ENCODE measurements at places on chromosomes 4 and X.

DNA sequence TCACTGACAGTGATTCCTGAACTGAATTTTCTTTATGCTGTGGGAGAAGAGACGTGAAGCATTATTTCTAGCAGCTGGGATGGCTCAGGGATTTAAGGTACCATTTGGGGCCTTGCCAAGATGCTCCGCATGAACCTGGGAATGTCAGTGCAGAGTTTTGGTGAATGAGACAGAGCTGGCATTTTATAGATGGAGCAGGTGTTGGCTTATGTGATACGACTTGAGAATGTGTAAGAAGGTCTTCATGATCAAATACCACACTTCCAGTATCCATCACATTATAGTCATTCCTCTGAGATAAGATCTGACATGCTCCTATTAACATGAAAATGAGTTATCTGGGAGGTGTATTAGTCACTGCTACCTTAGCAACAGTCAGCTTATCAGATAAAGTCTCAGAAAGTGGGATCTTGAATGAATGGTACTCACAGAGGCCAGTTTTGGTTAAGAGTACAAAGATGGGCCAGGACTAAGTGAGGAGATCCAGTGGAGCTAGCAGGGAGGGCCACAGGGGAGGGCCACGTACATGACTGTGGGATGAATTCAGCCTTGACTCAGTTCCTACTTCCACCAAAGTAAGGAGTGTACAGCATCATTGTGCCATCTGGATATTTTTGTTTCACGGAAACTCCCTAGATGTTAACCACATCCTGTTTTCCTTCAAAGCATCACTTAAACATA lies 116.7 kb downstream of the SPCS3 start:
- ATAC-seq = no peak

DNA sequence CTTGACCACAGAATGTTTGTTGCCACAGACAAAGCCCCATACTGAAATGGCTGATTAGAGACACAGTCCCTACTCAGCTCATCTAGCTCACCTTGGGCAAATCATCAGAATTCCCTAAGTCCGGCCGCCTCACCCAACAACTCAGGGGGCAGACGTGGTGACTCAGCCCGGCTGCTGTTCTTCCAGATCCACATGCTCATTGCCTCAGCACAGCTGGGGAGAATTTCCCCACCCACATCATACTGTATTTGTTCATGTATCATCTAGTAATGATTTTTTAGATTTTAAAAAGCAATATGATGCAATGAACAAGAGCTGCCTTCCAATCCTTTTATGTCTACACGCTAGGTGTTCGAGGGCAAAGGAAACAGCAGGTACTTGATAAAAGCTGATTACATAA lies 333.8 kb upstream of the TENM3 start:
- no peak for ATAC-seq

- no peak for ATAC-seq
Measured at GRCh38 chrX:24200133-24200532, 50.6 kb downstream of the ZFX start.

GRCh38 chr4:142565771-142566170 lies 280.3 kb downstream of the INPP4B start:
- ATAC-seq = no peak

- ATAC-seq = peak; percentile 73
Measured at GRCh38 chr4:163542275-163542674, 47.8 kb downstream of the TMA16 start.

GRCh38 chr4:79049840-79050540 lies 110.8 kb upstream of the PAQR3 start:
- no peak for ATAC-seq

DNA sequence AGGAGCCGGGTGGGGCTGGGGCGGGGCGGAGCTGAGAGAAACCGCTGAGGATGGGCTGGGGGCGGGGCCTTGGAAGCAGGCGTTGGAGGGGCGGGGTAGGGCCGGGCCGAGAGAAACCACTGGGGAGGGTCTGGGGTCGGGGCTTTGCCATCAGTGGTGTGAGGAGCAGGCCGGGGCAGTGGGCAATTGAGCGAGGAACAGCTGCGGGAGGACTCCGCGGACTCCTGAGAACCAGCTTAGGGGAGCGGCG lies 1.3 kb upstream of the EOLA2 start:
- no peak for ATAC-seq

DNA sequence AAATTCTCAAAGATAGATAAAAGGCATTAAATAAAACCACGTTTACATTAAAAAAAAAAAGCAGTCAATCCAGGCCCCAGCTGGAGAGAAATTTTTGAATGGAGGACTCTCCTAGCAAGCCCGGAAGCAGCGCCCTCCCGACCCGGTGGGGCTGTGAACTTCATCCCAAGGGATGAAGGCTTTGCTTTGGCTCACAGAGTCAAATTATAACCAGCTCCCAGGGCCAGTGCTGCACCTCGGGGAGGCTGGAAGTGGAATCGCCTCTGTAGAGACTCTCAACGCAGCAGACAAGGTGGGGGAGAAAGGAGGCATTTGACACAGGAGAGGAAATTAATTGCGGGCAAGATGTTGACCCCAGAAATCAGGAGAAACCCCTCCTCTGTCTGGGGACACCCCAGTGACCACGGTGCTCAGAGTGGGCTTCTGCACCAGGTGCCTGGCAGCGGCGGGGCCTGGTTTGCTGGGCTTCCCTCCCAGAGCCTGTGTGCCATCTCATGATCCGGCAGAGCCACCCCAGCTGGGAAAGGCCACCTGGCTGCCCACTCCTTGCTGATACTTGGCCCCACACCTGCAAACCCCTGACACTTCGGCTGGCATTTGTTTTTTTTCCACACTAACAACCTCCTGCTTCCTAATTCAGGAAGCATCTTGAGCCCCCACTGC lies 71.7 kb downstream of the ABLIM2 start:
- ATAC-seq = no peak

GRCh38 chr4:101763576-101763975 lies 27.0 kb upstream of the BANK1 start:
- no peak for ATAC-seq

DNA sequence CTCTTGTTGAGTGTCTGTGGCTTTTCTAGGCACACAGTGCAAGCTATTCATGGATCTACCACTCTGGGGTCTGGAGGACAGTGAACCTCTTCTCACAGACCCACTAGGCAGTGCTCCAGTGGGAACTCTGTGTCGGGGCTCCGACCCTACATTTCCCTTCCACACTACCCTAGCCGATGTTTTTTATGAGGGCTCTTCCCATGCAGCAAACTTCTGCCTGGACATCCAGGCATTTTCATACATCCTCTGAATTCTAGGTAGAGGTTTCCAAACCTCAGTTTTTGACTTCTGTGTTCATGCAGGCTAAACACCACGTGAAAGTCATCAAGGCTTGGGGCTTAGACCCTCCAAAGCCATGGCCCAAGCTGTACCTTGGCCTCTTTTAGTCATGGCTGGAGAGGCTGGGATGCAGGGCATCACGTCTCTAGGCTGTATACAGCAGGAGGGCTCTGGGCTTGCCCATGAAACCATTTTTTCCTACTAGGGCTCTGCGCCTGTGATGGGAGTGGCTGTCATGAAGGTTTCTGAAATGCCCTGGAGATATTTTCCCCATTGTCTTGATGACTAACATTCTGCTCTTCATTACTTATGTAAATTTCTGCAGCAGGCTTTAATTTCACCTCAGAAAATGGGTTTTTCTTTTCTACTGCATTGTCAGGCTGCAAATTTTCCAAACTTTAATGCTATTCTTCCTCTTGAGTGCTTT lies 249.8 kb upstream of the CPEB2 start:
- peak; percentile 60 for ATAC-seq

- ATAC-seq = peak; percentile 64
Measured at GRCh38 chr4:2948895-2949781, 14.1 kb downstream of the NOP14 start.

- no peak for ATAC-seq
Measured at GRCh38 chrX:37754516-37754915, 25.3 kb upstream of the CYBB start.

GRCh38 chr4:153151535-153152455 lies 52.4 kb upstream of the TRIM2 start:
- peak; percentile 38 for ATAC-seq

DNA sequence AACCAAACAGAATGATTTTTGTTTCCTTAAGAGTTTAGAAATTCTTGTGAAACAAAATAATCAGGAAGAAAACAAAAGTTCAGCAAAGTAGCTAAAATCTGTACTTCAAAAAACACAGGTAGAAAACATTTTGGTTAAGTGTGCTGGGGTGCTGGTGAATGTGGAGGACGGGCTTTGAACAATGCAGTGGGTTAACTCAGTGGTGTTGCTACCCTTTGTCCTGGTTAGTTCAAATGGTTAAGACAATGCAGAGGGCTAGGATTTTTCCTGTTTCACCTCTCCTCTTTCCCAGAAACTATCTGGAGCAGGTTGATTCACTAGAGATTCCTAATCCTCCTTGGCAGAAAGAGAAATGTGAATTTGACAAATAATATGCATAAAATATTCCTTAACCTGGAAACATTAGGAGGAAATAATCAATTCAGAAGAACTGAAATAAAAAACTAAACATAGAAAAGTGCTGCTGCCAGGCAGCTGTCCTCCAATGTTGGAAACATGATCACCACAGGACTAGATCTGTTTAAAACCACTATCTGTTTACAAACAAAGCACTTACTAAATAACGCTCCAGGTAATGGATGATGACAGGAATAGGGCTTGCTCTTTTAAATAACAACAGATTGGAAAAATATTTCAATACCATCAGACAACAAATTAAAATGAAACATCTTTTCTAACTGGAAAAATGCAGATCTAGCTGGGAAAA lies 148.9 kb downstream of the MAML3 start:
- no peak for ATAC-seq

DNA sequence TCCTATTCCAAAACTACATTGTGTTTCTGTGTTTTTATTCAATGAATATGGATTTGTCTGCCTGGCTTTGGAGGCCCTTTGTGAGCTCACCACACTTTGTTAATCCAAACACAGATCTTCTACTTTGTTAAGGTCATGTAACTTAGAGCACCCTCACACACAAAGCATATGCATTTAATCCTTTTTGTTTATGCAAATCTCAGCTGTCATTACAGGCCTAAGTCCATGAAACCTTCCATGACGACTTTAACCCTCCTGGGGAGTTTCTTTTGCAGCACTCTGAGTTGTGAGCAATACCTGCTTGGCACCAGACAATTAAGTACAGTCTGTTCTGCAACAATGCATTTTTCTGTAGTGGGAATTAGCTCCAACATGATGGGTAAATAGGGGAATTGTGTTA lies 14.9 kb downstream of the CCSER1 start:
- ATAC-seq = peak; percentile 74

- no peak for ATAC-seq
Measured at GRCh38 chr4:118177126-118177525, 142.8 kb downstream of the NDST3 start.

DNA sequence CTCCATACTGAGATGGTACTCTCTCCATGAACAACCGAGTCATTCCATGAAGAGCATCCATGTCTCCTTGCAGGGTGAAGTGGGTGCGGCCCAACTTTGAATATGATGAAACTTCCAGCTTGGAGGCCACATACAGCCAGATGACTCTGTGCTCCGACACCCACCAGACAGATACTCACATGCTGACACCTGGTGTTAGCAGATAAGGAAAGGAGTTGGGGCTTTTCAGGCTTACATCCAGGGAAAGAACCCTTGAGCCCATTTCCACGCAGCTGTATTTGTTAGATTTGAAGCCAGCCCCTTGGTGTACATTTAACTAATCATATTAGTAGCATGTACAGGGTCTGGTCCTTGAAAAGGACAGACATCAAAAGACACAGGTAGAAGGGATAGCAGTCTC lies 62.1 kb upstream of the PRRG3 start:
- ATAC-seq = no peak

DNA sequence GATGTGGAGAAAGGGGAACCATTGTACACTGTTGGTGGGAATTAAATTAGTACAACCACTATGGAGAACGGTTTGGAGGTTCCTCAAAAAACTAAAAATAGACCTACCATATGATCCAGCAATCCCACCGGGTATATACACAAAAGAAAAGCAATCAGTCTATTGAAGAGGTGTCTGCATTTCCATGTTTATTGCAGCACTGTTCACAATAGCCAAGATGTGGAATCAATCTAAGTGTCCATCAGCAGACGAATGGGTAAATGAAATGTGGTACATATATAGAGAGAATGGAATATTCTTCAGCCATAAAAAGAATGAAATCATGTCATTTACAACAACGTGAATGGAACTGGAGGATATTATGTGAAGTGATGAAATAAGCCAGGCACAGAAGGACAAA lies 208.1 kb downstream of the TRIML1 start:
- ATAC-seq = no peak

DNA sequence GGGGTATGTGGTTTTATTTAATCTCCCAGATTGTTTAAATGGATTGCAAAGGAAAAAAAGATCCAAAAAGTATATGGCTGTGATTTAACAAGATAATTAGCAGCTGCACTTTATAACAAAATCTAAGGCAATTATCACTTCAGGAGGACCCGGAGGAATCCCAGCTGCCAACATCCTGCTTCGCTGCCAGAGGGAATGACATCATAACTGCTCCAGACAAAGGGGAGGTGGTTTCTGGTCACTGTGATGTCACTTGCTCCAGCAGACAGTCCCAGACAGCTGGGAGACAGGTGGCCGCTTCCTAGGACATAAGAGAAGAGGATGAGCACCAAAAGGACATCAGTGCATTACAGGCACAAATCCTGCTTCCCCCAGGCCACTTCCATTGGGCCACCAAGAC lies 371.0 kb downstream of the BCOR start:
- ATAC-seq = no peak

GRCh38 chr4:126800575-126801141 lies 832.1 kb upstream of the INTU start:
- ATAC-seq = no peak

- peak; percentile 52 for ATAC-seq
Measured at GRCh38 chr4:134027931-134028330, 173.7 kb downstream of the PABPC4L start.

GRCh38 chr4:27844376-27844775 lies 983.7 kb downstream of the STIM2 start:
- no peak for ATAC-seq

DNA sequence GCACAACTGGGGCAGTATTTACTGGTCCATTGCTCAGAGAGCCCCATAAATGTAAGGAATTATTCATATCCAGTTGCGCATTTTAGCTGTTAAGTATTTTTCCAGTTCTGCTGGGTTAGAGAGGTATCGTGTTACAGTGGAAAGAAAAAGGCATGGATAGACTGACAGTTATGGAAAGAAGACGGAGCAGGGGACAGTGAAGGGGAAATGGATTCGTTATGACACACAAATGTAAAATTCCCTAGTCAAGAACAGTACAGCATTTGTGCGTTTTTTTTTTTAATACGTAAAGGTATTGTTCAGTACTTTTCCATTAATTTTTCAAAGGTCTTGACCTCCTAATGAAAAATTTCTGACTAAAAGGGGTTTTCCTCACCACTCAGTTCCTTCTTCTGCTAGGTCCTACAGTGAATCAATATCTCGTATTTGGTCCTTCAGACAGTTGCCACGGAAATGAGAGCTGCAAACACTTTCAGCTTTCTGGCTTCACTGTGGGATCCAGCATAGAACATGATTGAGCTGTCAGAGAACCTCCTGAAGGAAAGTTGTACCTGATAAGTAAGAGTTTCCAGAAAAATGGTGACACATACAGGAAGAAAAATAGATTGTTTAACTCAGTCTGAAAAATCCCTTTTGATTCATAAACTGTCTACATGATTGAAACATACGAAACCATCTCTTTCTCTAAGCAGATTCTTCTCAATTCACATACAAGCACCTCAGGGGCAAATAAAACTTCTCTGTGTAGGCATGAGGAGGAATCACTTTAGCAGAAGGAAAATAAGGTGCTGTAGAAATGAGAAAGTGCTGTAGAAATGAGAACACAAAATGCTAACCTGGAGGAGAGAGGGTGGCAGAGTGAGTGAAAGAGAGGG lies 21.8 kb upstream of the BBS12 start:
- no peak for ATAC-seq
